ENCODE measurements at places on chromosomes 6 and 20.

- no peak for DNase-seq
These were observed 131.6 kb downstream of the DLL1 start for GRCh38 chr6:170159022-170159965.

DNA sequence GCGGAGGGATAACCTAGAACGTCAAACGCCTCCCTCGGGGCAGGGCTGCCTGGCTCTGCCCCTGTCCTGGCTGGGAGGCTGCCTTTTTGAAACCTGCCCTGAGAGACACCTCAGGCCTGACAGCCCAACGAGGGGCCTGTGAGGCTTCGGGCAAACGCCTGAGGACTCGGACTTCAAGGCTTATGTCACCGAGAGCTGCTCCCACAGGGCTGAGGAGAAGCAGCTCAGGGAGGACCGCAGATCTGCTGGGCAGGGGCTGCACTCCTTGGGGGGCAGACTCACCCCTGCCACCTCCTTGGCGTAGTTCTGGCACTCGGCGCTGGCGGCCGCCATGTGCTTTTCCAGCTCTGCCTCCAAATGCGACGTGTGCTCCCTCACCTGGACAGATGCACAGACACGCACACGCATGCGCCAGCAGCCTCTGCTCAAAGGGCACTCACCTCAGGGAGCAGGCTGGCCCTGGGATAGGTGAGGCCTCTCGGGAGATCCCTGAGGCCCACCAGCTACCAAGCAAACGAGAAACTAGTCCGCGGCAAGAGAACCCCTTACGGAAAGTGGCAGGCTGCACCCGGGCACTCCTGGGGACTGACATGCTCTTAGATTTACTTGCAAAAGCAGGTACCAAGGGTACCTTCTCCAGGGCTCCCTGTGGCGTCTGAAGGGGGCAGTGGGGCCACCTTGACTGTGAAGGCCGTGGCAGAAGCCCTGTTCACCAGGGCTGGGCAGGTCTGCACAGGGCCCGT is 49.6 kb downstream of the DSTN start:
- no peak for DNase-seq

GRCh38 chr20:45944151-45944964 is 9.9 kb downstream of the PCIF1 start:
- no peak for DNase-seq

- DNase-seq, result no peak
These were observed 33.8 kb upstream of the SCRT2 start for GRCh38 chr20:709423-709822.

GRCh38 chr20:17646961-17647301 is 35.1 kb downstream of the RRBP1 start:
- DNase-seq, result no peak

DNA sequence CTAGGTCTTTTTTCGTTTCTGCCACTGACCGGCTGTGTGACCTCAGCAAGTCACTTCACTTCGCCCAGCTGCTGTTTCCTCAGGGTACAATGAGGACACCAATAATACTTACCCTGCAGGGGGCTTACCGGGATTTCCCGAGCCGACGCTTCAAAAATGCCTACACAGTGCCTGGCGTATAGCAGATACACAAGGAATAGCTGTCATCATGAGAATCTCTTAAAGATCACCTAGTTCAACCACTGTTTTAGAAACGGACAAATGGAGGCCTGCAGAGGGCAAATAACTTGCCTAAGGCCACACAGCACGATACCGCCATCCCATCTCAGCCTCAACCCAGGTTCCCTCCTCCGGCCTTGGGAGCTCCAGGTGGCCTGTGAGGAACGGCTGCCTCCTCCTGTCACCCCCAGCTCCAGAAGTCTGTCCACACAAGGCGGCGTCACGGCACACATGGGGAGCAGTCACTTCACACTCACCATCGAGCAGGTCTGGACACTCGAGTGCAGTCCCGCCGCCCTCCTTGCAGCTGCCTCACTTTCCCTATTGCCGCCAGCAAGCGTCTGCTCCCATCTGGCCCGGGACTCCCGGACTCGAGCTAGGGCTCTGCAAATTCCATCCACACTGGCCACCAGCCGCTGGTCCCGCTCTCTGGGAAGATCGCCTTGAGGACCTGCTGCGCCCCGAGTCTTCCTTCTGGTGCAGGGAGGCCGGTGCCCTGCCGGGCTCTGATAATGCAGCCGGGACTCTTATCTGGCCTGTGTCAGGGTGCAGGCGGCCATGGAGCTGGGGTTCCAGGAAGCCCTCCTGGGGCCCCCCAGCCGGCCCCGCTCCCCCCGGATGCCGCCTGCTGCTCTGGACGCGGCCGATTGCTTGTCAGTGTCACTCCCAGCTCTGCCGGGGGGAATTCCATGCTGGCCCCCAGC is at the start of gene RIPOR3:
RIPOR3 (minus strand) TSS at position 893 of the 923 bp plus-strand sequence; CDS start at position 479, 414 bp downstream.
- DNase-seq, result peak; percentile 3

DNA sequence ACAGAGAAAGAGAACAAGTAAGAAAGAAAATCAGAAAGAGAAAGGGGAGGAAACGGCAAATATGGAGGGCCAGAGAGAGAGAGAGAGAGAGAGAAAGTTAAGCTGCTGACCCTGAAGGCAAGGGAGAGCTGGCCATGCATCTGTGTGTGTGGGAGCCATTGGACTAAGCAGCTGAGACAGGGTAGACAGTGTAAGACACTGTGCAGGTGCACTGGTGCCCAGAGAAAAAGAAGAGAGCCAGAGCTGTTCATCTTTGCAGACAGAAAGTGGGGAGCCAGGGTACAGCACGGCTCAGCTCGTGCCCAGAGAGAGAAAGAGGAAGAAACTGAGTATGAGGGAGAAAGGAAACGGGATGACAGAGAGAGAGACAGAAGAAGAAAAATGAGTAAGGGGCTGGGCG is 24.2 kb upstream of the ZNF318 start:
- no peak for DNase-seq

GRCh38 chr20:50186987-50187402 is 3.6 kb upstream of the CEBPB start:
- DNase-seq, result no peak

DNA sequence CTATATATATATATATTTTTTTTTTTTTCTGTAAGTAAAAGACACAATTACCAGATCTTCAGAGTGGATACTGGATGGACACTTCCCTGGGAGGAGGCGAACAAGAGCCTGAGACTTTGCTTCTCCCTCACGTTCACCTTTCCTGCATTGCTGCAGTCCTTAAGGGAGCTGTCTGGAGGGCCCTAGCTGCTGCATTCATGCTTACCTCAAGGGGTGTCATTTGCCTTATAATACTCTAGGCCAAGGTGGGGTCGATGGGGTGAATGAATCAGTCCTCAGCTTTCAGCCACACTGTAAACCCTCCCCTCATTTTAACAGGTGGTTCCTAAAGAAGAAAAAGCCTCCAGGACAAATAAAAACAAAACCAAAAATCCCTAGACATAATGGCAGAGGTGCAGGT is 34.8 kb upstream of the CD83 start:
- no peak for DNase-seq

GRCh38 chr20:32050851-32051556 is 1.0 kb upstream of the HCK start:
- DNase-seq, result no peak

GRCh38 chr6:142985281-142985680 is 40.3 kb upstream of the HIVEP2 start:
- DNase-seq, result no peak

- DNase-seq, result no peak
These were observed 14.0 kb downstream of the SPAG4 start for GRCh38 chr20:35629427-35630145.

DNA sequence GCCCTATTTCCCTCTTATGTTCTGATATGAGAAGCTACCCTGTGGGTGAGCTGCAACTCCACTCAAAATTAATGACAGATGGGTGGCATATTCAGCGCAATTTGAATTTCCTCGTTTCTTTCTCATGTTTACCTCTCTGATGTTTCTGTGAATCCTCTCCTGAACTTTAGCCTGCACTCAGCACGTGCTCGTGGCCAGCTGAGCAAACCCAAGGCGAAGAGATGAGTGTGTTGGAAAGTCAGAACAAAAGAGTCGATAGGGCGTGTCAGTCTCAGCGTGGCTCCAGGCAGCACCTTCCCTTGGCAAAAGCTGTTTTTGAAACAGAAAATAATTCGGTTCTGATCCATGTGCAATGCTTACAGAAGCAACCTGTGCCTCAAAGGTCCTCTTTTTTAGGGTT is 226.1 kb upstream of the GMDS start:
- no peak for DNase-seq
